ENCODE measurements at places on chromosomes 3 and 15.

- DNase-seq = no peak
Observed at GRCh38 chr15:73174171-73174570, 121.9 kb downstream of the NEO1 start.

- DNase-seq = no peak
Observed at GRCh38 chr3:8529181-8529637, 27.6 kb downstream of the LMCD1 start.

DNA sequence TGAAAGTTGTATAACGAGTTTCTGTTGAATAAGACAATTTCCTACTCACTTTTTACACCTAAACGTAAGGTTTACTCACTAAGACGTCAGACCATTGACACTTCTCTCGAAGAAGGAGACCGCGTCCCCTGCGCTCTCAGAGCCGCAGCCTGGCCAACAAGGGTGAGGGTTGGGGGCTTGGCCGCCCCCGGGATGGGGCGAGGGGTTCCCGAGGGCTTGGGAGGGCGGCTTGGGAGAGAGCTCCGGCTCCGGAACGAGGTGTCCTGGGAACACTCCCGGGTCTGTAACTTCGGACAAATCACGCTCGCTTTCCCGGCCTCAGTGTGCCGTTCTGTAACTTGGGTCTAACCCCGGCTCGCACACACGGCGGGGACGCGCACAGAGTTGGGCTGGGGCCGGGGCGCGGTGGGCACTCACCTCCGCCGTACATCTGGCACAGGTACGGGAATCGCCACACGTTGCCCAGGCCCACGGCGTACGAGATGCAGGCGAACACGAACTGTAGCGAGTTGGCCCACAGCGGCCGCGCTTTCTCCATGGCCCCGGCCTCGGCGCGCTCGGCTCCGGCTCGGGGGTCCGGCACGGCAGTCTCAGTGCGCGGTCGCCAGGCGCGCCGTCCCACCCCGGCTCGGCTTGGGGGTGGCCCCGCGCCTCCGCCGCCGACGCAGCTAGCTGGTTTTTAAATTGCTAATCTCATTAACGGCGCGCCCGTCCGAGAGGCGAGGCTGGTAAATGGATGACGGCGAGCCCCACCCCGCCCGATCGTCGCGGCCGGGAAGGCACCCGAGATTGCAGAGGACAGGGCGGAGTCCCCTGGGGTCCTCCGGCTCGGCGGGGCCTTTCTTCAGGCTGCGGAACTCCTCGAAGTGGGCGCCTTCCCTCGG, at the start of gene SLC6A20:
Gene SLC6A20, minus strand, starts transcription at position 655 of the 884 bp plus-strand sequence. Its CDS starts 117 bp downstream, at position 538.
- DNase-seq = no peak

DNA sequence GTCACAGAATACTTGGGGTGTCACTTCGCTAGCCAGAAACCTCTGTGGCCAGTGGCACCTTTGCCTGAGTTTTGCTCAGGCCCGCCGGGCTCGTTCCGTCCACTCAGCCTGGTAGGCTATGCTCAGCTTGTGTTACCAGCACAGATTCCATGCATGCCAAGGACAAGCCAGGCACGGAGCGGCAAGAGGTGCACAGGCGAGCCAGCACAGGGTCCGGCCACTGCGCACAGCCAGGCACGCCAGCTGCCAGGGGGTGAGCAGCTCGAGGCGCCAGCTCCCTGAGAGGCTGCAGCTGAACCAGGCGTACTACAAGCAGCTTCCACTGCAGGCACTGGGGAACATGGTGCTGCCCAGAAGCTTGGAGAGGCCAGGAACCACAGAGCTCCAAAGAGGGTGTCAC, 14.7 kb downstream of the PCYT1A start:
- DNase-seq = no peak
